Myocyte (in vitro differentiated cells): ENCODE measurements at places on chromosomes 16 and 17. TPM values are rescaled to one million over a fixed set of nuclear protein-coding genes. Genes with fewer than 3 reads are reported as not detected.

The SLX1A gene
- total RNA-seq: 12.7 and 26.6 TPM in 2 replicates

The RNF227 gene
- 5.9 and 6.7 TPM in 2 replicates for total RNA-seq

The TNFSF12 gene
- 7.4 and 8.6 TPM in 2 replicates for total RNA-seq

The PABPN1L gene
- 0.11 TPM in 1 of 2 replicates, not detected in the other for total RNA-seq

The SHCBP1 gene
- 0.88 and 3.2 TPM in 2 replicates for total RNA-seq

The VPS35L gene
- 30.8 and 32.8 TPM in 2 replicates for total RNA-seq

The CDH11 gene
- 67.8 and 113 TPM in 2 replicates for total RNA-seq

The TP53TG3F gene
- not detected in 2 replicates for total RNA-seq

The CLEC18B gene
- 1.2 and 1.6 TPM in 2 replicates for total RNA-seq

The DBF4B gene
- 2.4 and 4.6 TPM in 2 replicates for total RNA-seq

The PLD6 gene
- total RNA-seq: 8.8 and 9.4 TPM in 2 replicates

The PDILT gene
- not detected in 2 replicates for total RNA-seq

The PPY gene
- total RNA-seq: not detected in 2 replicates

The CCL14 gene
- not detected in 2 replicates for total RNA-seq

The ENPP7 gene
- total RNA-seq: not detected in 2 replicates

The GOSR2 gene
- total RNA-seq: 41.2 and 45.2 TPM in 2 replicates
